Astrocyte (in vitro differentiated cells and primary cell): ENCODE measurements at places on chromosomes 1 and 21.

DNA sequence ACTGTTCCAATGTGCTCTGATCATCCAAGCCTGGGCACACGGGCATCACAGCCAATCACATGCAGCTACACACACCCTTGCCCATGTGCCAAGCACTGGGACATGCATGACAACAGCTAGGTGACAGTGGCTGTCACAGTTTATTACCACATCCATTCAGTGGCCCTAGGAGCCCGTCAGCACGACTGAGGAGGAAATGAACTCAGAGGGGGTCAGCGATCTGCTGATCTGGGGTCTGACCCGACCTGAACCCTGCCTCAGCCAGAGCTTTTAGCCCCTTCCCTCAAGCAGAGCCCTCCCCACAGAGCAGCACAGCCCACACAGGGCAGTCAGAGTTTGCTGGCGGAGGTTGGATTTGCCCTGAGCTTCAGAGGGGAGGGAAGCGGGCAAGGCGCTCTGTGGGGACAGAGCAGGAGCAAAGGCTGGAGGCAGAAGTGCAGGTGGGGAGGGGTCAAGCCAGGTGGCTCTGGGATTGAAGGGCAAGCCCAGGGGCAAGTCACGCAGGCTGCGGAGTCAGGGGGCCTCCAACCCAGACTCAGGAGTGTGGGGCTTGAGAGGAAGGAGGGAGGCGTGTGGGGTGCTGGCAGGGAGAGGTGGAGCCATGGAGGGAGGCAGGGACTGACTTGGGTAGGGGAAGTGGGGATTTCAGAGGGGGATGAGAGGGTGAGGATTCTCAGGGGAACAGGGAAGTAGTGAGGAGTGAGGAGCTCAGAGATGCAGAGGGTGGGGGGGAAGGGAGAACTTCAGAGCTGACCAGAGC is 10.4 kb downstream of the SH3BGRL3 start:
- no peak for DNase-seq

DNA sequence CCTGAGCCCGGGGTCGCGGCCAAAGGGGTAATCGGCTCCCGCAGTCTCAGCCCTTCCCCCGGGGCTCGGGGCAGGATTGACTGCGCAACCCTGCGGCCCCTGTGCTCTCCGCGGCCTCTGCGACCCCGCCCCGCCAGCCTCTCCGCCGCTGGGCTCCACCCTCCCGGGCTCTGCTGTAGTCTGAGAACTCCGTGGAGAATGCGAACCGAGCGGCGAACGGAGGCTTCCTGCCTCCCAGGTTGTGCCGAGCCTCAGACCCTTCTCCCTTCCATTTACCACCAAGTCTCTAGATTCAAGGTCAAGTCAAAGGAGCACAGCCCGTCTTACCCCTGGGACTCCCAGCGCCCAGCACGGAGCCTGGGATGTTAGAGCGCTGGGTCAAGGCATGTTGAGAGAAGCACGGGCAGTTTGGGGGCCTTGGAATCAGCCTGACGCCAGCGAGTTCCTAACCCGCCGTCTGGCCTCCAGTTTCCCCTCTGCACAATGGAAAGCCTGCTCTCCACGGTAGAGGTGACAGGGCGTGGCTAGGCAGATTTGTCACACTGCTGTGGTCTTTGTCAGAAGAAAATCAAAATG is 3.0 kb downstream of the ATP2B4 start:
- no peak for DNase-seq

GRCh38 chr1:24109166-24109483 is 2.8 kb downstream of the MYOM3 start:
- no peak for DNase-seq

DNA sequence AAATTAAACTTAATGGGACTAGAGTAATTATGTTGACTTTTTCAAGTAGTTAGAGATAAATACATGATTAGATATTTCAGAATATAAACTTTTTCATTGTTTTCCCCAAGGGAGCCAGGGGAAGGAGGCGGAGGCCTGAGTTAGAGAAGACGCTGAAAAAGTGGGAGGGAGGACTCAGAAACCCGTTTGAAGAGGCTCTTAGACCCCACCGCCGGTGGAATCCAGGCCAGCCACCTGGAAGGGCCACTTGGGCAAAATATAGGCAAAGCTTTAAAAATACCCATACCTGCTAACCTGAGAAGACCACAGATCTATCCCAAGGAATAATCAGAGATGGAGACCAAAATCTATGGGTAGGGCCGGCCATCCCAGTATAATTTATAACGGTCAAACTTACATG is 242.6 kb downstream of the PTPRU start:
- no peak for DNase-seq

DNA sequence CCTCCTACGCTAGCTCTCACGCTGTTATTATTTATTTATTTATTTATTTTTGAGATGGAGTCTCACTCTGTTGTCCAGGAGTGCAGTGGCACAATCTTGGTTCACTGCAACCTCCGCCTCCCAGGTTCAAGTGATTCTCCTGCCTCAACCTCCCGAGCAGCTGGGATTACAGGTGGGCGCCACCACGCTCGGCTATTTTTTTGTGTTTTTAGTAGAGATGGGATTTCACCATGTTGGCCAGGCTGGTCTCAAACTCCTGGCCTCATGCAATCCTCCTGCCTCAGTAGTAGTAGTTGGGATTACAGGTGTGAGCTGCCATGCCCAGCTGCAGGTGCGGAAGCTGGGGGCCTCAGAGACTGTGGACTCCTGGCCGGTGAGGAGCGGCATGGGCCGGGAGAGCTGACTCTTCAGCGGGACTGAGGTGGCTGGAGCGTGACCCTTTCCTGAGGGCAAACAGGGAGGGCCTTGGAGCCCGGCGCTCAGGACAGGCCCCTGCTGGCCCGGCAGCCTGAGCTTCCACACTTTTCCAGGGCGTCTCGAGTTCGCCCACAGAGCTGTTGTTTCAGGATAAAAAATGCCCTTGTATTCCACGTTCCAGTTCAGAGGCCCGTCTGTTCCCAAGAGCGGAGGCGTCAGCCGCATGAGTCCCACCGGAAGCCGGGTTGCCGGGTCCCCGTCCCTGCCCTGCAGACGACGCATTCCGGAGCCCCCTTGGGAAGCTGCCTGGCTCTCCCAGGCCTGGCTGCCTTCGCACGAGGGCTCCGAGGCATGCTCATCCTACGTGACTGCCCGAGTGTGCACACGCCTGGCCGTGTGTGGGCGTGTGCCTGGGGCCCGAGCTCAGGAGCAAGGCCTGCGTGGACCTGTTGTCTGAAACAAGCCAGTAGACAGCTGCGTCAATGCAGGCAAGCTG is 126.2 kb downstream of the SIK1 start:
- no peak for DNase-seq

DNA sequence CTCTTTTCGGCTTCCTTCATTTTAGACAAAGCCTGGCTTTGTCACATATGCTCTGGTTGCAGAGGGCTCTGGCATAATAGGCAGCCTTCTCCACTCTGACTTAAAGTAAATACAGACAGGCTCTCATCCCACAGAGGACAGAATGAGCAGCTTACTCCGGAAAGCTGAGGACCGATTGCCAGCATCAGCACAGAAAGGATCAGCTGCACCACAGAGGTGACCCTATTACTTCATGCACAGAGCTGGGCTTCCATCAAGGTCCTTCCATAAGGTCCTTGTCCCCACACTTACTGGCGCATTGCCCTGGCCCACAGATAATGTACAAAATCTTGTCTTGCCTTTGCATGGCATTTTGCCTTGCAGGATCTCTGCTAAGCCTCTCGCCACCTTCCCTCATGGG is 67.6 kb downstream of the SEC16B start:
- DNase-seq = no peak

DNA sequence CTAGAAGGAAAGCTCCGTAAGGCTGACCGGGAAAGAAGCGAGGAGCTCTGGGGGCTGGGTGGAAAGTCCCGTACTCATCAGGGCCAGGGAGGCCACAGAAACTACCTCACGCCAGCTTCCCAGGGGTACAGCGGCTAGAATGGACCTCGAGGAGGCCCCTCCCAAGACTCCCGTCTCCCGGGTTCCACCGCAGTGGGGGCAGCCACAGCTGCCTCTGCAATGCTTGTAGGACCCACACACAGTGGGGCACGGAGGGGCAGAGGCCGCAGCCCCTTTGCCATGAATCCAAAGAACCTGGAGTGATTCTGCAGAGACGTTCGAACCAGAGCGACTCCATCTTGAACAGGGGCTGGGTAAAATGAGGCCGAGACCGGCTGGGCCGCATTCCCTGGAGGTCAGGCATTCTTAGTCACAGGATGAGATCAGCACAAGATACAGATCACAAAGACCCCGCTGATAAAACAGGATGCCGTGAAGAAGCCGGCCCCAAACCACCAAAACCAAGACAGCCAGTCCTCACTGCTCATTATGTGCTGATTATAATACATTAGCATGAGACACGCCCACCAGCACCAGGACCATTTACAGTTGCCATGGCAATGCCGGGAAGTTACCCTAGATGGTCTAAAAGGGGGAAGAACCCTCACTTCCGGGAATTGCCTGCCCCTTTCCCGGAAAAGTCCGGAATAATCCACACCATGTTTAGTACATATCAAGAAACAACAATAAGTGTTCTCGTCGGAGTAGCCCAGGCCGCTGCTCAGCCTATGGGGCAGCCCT is 1.6 kb upstream of the ANKRD65 start:
- peak; percentile 54 for DNase-seq

DNA sequence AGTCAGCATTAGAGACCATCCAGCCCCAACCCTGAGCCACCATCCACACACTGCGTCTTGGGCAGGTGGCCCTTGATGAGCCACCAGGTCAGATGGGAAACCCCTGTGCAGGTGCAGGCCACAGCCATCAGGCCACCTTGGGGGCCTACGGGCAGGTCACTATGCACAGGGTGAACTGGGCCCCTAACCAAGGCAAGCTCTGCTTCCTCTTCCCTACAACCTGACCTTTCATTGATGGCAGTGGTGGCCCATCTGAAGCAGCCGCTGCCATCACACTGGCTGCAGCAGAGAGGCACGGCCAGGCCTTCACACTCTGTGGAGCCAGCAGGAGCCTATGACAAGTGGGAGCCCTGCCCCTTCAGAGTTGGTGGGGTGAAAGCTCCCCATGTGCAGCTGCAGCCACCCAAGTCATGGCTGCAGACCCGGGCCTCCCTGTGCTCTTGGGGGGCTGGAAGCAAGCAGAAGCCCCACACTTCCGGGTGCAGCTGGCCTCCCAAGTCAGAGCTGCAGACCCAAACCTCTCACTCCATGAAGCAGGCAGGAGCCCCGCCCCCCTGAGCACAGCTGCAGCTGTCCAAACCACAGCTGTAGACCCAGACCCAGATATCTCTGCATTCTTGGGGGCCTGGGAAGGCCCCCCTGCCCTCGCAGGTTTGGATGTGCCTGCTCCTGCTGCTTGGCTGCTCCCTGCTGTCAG is 681.5 kb downstream of the MATN1 start:
- no peak for DNase-seq

DNA sequence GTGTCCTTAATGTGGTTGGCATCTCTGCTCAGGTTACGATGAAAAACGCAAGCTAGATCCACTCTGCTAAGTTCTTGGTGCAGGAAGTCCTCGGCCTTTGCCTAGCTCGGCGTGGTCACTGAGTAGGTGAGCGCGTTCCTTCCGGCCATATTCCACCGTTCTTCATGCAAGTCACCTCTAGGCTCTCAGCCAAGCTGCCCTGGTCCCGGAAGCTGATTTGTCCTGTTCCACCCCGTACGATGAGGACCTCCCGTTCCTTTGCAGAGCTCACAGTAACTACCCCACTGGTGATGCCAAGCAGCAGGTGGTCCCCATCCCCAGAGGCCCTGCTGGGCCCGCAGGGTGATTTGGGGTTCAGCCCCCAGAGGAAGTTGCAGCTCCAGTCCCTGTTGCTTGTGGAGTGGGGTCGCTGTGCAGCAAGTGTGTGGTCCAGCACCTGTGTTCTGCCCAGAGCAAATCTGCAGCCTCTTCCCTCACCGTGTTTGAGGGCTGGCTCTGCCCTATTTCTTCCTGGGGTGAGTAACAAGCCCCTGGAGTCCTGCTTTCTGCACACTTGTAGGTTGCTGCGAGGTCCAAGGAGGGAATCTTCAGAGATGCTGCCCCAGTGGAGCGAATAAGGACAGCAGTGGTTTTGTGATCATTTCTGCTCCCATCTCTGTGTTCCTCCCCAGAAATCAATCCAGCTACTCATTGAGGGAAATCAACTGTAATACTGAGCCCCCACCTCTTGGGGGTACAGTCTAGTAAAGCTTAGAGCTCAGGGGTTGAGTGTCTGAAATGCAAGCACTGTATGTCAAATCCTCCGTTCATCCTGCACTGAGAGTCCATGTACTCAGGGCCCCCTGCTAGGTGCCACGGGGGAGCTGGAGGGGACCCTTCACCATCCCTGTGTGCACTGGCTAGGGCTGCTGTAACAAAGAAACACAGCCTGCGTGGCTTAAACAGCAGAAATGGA is 2.3 kb downstream of the UMODL1 start:
- no peak for DNase-seq

DNA sequence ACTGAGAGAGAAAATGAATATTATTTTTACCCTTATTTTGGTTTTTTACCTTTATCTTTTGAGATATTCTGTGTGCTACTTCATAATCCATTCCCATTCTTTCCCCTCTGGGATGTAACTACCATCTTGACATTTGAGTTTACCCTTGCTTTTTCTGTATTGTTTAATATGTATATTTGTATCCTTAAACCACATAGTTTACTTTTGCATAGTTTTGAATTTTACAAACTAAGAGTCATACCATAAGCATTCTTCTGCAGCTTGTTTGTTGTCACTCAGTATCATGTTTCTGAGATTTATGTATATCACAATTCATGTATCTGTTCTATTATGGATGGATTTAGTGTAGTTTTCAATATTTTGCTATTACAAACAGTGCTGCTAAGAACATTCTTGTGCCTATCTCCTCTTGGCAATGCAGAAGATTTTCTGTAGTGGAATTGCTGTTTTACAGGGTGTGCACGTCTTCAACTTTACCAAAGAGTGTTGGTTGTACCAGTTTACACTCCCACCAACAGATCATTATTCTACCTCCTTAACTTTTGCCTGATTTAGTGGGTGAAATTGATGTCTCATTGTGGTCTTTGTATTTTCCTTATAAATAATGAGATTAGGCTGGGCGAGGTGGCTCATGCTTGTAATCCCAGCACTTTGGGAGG is 12.2 kb upstream of the AGO1 start:
- no peak for DNase-seq

DNA sequence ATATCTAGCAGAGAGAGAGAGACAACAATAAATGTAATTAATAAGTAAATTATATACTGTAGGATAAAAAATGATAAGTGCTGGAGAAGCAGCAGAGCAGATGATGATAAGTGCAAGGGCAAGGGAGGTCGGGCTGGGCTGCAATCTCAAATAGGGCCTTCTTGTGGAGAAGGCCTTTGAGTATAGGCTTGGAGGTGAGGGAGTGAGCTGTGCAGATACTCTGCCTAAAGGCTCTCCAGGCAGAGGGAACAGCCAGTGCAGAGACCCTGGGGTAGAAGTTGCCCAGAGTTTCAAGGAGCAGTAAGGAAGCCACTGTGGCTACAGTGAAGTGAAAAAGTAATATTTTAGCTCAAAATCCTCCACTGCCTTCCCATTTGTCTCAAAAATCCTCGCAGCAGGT is 59.2 kb upstream of the HTR1D start:
- no peak for DNase-seq

DNA sequence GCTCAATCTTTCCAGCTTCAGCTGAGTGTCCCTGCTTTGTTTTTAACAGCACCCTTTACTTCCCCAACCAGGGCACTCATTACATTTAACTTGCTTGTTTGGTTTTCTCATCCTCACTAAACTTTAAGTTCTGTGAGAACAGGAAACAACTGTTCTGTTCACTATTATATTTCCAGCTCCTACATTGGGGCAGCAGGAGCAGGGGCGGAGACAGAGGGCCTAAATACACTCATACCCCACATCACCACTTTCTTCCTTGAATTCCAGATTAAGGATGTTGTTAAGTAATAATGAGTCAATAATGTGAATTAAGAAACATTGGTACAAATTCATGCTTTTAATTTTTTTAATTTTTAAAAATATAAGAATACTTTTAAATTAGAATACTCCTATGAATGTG is 6.0 kb downstream of the DRAM2 start:
- no peak for DNase-seq
